ENCODE measurements at places on chromosomes 4 and X.

DNA sequence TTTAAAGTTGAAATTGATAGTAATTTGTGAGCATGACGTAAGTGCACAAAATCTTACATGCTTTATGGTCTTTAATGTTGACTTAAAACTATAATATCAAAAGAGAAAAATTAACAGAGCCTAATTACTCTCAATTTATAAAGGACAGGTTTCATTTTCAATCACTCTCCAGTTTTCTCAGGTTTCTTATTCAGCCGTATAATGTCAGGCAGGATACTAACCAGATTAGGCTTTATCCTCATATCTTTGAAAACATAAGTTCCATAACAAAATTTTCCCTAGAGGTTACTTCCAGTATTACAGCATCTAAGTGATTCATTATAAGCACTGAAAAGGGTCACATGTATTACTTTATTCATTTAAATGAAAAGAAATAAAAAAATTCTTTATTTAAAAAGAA lies 492.1 kb downstream of the PACRGL start:
- DNase-seq, result no peak

- no peak for DNase-seq
Observed at GRCh38 chrX:23887451-23887850, 20.3 kb downstream of the APOO start.

DNA sequence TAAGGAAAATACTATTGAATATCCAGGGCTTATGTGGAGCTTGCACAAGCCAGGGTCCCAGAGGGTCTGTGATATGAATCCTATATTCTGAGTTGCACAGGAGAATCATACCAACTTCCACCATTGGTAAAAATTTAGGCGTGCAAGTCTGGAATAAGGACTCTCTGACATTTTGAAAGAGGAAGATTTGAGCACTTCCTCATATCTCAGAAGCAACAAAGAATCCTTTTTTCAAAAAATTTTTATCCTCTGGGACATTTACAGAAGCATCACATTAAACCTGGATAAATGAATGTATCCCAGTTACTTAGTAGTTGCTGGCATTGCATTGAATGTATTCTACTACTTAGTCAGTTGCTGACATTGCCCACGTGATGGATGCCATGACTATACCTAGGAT lies 24.2 kb upstream of the CAMK2D start:
- no peak for DNase-seq

DNA sequence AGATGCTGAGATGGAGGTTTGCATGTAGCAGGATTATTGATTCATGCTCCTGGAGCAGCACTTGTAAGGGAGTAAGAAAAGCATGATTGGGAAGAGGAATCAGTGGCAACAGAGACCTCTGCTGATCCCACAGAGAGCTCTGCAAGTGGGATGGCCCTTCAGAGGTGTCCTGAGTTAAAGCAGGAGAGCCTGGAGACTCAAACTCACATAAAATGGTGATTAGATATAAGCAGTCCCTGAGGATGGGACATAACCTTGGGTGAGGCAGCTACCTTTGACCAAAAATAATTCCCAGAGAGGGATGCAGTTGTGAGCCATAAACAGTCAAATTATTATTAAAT lies 25.4 kb upstream of the BMPR1B start:
- DNase-seq, result no peak

- DNase-seq, result no peak
Observed at GRCh38 chrX:10676235-10676957, 56.0 kb upstream of the MID1 start.

- DNase-seq, result no peak
Observed at GRCh38 chr4:180539284-180539683, 1703.9 kb upstream of the TENM3 start.

DNA sequence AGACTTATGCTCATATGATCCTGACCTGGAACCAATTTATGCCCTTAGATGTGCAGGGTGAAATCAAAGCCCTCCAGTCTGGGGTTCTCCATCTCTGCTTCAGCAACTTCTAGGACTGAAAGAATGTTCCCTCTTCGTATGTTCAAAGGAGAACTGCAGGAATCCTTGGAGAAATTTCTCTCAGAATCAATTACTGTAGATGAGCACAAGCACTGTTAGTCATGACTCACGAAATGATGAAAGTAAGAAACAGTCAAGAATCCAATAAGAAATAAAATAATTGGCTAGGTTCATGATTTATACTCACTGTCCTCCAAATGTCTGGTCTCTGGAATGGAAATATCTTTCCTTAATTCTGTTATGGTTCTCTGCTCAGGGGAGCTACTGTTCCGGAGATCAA lies 348.2 kb downstream of the PDGFC start:
- no peak for DNase-seq

DNA sequence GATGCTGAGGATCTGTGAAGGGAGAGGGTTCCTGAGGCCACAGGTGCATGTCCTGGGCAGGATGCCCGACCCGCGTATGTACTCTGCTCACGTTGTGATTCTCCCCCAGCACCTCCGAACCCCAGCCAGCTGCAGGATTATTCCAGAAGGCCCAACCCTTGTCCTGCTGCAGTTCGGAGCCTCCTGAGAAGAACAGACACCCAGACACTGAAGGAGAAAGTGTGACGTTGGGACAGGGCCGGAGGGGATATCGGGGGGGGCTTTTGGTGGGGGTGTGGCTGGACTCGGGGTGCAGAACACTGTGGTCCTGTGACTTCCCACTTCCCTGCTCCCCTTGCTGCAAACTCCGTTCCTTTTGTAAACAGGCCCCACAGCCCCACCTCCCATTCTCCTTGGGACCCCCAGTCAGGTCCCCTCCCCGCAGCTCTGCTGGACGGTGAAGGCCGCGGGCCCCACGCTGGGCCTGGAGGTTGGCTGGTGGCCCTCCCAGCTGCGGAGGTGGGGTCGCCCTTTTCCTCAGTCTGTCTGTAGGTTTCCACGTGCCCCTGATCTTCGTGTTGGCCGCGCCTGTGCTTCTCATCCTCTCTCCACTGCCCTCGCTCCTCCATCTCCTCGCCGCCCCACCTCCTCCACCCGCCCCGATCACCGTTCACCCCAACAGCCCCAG lies 83.0 kb upstream of the ADRA2C start:
- no peak for DNase-seq

- no peak for DNase-seq
Observed at GRCh38 chr4:121064482-121064881, 7.9 kb downstream of the NDNF start.

DNA sequence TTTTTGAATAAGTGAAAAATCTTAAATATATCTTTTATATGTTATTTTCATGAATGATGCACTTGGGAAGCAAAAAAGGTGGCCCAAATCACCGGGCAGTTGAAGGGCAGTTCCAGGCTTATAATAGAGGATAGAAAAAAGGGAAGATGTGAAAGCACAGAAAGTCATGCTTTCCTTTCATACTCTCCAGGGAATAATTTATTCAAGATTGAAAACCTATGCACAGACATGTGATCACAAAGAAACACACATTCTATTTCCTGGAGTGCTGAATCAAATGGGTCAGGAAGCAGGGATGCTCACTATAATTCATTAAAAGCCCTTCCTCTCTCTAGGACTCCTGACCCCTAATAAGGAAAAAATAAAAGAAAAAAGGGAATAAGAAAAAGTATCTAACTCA lies 66.1 kb upstream of the USP38 start:
- DNase-seq, result no peak

DNA sequence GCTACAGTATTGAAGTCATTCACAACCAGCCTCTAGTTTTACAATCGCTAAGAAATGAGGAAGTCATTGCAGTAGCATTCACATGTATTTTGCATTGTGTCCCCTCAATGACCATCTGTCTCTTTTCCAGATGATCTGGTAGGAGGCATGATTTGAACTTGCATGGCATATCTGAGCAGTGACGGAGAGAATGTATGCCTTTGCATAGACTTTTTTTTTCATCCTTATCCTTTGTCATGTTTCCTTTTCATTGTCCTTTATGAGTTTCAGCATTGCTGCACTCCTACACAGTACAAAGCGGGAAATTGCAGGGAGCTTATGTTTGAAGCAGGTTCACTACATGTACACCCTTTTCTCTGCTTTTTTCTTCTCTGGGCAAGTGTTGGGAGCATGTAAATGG lies 516.4 kb upstream of the GRIA3 start:
- no peak for DNase-seq

- DNase-seq, result no peak
Observed at GRCh38 chr4:155745984-155746383, 12.8 kb upstream of the GUCY1B1 start.

- no peak for DNase-seq
Observed at GRCh38 chrX:31178064-31178768, 106.4 kb upstream of the FTHL17 start.

- DNase-seq, result no peak
Observed at GRCh38 chr4:96092151-96092705, 252.3 kb downstream of the PDHA2 start.

- DNase-seq, result no peak
Observed at GRCh38 chrX:133530960-133531359, 115.7 kb upstream of the GPC4 start.

GRCh38 chr4:181909368-181909767 lies 333.8 kb upstream of the TENM3 start:
- no peak for DNase-seq

DNA sequence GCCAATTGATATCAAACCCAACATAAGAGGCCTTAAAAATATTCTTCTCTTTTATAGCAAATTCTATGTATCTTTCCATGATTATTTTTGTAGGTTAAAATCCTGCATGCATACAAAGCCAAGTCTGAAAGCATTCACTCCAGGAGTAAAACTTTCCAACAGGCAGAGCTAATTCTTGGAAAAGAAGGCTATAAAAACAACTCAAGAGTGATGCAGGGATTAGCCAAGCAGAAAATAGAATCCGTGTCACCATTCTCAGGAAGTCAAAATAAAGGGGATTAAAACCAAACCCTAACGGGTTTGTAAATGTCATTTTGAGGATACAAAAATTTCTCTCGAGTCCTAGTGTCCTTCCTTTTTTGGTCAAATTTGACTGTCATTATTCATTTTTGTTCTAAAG lies 412.4 kb downstream of the DMD start:
- no peak for DNase-seq

- DNase-seq, result no peak
Observed at GRCh38 chr4:150573534-150573933, 8.4 kb upstream of the MAB21L2 start.

- no peak for DNase-seq
Observed at GRCh38 chr4:156560701-156561100, 410.9 kb downstream of the PDGFC start.

DNA sequence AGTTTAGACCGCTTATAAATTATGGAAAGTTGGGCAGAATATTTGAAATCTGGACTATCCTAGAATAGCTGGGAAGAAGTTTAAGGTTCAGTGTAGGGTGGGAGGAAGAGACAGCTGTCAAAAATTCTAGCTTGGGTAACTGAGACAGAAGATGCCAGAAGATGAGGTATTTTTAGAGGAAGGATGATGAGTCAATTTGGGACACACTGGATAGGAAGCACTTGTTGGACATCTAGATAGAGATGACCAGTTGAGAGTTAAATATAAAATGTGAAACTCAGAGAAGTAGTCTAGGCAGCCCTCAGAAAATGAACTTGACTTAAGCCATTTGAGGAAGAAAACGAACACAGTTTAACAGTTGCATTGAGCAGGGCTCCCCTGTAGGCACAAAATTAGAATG lies 137.9 kb upstream of the MAP9 start:
- DNase-seq, result no peak

- DNase-seq, result no peak
Observed at GRCh38 chr4:148258535-148258934, 183.7 kb downstream of the NR3C2 start.

Data from SHP77 (cell line).